Cardiac muscle cell (in vitro differentiated cells and primary cell): ENCODE measurements at places on chromosomes 4 and X. TPM values are rescaled to one million over a fixed set of nuclear protein-coding genes. Genes with fewer than 3 reads are reported as not detected.

MID1 gene
- 34.6 and 56.1 TPM in 2 replicates for polyA plus RNA-seq

TDO2 gene
- 1.4 and 2.5 TPM in 2 replicates for polyA plus RNA-seq

TCEAL2 gene
- 4.5 and 6.4 TPM in 2 replicates for polyA plus RNA-seq

TSR2 gene
- 68.9 and 91.5 TPM in 2 replicates for polyA plus RNA-seq

CCDC120 gene
- 5.4 and 10.8 TPM in 2 replicates for polyA plus RNA-seq

EBP gene
- 100 and 159 TPM in 2 replicates for polyA plus RNA-seq

ARMCX6 gene
- 104 and 112 TPM in 2 replicates for polyA plus RNA-seq

GAGE12C gene
- not detected in 2 replicates for polyA plus RNA-seq

MAGEA4 gene
- polyA plus RNA-seq: not detected in 2 replicates

GAGE12D gene
- polyA plus RNA-seq: not detected in 2 replicates

CNGA2 gene
- polyA plus RNA-seq: not detected in 2 replicates

SLC2A9 gene
- polyA plus RNA-seq: 1.1 and 1.3 TPM in 2 replicates

SUPT20HL2 gene
- polyA plus RNA-seq: 0.09 and 0.17 TPM in 2 replicates
